ENCODE measurements at places on chromosomes 6 and 20. TPM values are rescaled to one million over a fixed set of nuclear protein-coding genes. Genes with fewer than 3 reads are reported as not detected.

DNA sequence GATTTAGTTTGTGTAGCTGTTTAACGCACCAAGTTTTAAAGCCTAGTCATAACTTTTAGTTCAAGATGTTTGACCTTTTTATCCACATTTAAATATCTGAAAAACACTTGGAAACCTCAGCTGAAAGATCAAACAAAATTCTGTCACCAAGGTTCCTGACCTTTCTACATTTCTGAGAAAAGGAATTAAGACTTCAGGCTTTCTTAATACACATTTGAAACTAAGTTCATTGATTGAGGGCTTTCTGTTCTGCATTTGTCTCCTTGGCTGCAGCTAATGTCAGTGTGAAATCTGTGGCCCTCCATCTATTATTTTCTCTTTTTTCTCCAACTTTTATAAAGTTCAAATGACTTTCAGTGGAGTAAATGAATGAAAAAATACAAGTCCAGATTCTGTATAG is 22.7 kb upstream of the FBXL4 start:
- DNase-seq = no peak

The TSBP1 gene
- total RNA-seq = not detected

- no peak for DNase-seq
Observed at GRCh38 chr6:133428295-133428694, 187.1 kb downstream of the EYA4 start.

GRCh38 chr20:25116739-25117458 is 35.0 kb upstream of the VSX1 start:
- DNase-seq = no peak

GRCh38 chr20:17399303-17399985 is 131.7 kb downstream of the BFSP1 start:
- no peak for DNase-seq

DNA sequence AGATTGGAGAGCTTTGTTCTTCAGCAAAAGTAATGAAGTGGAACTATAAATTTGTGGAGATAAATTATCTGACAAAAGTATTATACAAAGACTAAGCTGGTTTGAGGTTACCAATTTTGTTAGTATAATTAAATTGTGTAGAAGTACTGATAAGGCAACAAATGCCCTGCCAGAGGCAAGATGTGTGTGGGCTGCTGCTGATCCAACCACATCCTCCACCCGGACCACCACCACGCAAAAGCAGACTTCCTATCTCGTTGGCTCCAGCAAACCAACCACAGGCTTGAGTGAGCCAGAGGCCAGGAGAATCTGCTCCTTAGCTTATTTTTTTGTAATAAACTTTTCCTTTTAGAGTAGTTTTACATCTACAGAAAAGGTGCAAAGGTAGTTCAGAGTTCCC is 1.1 kb upstream of the MYLK4 start:
- no peak for DNase-seq

DNA sequence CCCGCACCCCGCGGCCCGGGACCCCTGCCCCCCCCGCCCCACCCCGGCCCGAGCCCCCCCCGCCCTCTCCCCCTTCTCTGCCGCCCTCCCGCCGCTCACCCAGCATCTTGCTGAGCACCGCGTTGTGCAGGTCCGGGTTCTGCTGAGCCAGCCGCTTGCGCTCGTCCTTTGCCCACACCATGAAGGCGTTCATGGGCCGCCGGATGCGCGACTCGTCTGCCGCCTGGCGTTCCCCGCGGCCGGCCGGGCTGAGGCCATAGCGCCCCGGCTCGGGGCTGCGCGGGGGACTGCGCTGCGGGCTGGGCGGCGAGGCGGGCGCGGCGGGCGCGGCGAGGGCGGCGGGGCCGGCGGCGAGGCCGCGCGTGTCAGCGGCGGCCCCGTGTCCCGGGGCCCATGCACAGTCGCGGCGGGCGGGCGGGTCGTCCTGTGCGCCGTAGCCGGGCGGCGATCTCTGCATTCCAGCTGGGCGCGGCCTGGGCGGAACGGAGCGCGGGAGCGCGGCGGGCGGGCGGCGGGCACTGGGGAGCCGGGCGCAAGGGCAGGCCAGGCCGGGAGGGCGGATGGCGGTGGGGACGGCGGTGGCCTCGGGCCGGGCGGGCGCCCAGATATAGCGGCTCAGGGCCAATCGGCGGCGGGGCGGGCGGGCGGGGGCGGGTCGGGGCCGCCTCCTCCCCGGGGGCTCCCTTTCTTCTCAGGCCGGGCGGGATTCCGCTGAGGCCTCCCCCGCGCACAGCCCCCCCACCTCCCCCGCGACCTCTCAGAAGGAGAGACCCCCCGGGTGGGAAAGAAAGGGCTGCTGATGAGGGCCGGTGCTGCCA is at the start of gene SOX18:
TSS of gene SOX18 (minus strand) at position 580 of the 818 bp plus-strand sequence. CDS start at position 457, 123 bp downstream.
- no peak for DNase-seq

GRCh38 chr6:131366223-131366622 is 206.8 kb upstream of the ARG1 start:
- no peak for DNase-seq

All from kidney epithelial cell (primary cell).